ENCODE measurements at places on chromosomes 13 and 19.

- no peak for DNase-seq
Measured at GRCh38 chr13:104809483-104809882, 1726.0 kb downstream of the EFNB2 start.

DNA sequence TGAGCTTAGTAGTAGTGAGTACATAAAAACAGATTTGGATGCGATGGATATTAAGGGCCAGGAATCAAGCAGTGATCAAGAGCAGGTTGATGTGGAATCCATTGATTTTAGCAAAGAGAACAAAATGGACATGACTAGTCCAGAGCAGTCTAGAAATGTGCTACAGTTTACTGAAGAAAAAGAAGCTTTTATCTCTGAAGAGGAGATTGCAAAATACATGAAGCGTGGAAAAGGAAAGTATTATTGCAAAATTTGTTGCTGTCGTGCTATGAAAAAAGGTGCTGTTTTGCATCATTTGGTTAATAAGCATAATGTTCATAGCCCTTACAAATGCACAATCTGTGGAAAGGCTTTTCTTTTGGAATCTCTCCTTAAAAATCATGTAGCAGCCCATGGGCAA is 11.4 kb downstream of the CHAMP1 start:
- no peak for DNase-seq

DNA sequence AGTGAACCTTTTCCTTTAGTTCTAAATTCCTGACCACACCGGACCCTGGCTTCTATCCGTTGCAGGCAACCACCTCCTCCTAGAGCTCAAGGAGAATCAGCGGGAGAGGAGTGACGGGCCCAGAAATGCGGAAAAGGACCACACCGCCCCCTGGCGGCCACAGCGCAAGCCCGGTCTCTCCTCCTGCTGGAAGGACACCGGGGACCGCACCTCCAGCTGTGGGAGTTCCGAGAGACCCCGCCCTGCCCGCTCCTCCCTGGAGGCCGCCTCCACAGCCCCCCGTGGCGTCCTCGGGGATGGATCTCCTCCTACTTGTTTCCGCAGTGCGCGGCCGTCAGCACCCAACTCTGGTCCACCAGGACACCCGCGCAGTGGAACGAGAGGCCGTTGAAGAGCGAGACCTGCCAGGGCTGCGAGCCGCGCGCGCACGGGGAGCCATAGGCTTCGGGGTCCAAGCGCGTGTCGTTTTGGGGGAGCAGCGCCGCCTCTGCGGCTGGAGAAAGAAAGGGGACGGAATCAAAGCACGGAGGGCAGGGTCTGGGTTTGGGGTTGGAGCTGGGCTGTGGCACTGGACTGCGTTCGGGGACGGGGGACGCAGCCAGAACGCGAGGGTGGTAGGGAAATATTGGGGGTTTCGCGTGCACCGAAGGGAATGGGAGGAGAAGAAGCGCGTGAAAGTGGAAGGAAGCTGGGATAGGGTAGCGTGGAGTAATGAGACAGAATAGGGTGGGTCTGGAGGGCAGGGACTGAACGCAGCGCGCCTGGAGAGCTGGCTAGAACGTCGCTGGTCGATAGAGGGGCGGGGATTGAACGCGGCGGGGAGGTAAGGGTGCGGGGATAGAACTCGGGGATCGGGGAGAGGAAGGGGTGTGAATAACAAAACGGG is 2.5 kb downstream of the KLK10 start:
- peak; percentile 36 for DNase-seq

GRCh38 chr13:101695870-101696516 is 243.5 kb downstream of the ITGBL1 start:
- DNase-seq: no peak

- no peak for DNase-seq
Measured at GRCh38 chr13:40483601-40484000, 182.8 kb downstream of the FOXO1 start.

- DNase-seq: no peak
Measured at GRCh38 chr13:98976338-98976737, 1.5 kb downstream of the DOCK9 start.

- no peak for DNase-seq
Measured at GRCh38 chr19:27935669-27936068, 1277.3 kb downstream of the UQCRFS1 start.

DNA sequence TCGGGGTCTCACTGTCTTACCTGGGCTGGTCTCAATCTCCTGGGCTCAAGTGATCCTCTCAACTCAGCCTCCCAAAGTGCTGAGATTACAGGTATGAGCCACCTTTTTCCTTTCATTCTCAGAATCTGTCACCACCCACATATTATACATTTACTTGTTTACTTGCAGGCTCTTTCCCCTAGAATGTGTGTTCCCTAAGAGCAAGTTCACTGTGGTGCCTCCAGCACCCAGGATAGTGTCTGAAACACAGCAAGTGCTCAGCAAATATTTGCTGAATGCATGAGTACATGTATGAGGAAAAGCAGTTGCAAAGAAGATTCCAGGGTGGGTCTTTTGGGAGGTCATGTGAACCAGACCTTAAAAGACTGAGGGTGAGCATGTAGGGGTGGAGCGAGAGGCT is 96.8 kb downstream of the RGCC start:
- DNase-seq: no peak

GRCh38 chr19:18203408-18203862 is 407 bp downstream of the RAB3A start:
- no peak for DNase-seq

DNA sequence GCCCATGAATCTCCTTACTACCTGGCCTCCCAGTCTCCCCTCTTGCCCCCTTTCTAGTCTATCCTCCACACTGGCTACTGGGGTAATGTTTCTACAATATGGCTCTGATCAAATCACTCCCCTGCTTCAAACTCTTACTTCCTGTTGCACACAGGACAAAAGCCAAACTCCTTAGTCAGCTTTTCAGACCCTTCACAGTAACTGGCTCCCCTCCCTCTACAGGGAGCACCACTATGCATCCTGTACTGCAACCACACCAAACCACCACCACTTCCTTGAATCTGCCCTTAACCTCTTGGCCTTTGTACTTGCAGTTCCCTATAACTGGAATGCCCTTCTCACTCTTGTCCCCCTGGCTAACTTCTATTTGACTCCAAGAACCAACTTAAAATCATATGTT is 32.2 kb downstream of the DEDD2 start:
- no peak for DNase-seq

GRCh38 chr13:21997726-21998125 is 326.9 kb downstream of the FGF9 start:
- no peak for DNase-seq

- DNase-seq: no peak
Measured at GRCh38 chr19:9044449-9044848, 34.2 kb upstream of the MUC16 start.

DNA sequence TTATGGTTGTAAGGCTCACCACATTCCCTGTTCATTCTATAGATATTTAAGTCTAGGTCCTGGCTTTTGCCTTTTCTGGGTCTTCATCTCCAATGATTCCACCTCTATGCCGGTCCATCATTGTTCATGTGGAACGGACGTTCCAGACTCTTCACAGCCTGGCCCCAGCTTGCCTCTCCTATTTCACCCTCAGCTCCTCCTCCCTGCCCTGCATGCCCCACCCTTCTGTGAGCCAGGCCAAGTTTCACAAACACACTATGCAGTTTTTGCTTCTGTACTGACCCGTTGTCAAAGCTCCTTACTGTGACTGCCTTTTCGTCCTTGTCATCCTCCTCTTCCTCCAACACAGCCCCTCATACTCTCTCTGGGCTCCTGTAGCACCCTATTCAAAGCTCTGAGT is 31.3 kb downstream of the TEX26 start:
- DNase-seq: no peak

- no peak for DNase-seq
Measured at GRCh38 chr13:108574856-108575255, 54.6 kb upstream of the MYO16 start.

GRCh38 chr13:86282442-86282841 is 483.2 kb upstream of the SLITRK6 start:
- no peak for DNase-seq

GRCh38 chr19:30959011-30959410 is 390.2 kb downstream of the TSHZ3 start:
- no peak for DNase-seq

GRCh38 chr13:40583738-40584137 is 82.7 kb downstream of the FOXO1 start:
- DNase-seq: no peak

- DNase-seq: no peak
Measured at GRCh38 chr19:20038358-20039202, 725 bp downstream of the ZNF682 start.

DNA sequence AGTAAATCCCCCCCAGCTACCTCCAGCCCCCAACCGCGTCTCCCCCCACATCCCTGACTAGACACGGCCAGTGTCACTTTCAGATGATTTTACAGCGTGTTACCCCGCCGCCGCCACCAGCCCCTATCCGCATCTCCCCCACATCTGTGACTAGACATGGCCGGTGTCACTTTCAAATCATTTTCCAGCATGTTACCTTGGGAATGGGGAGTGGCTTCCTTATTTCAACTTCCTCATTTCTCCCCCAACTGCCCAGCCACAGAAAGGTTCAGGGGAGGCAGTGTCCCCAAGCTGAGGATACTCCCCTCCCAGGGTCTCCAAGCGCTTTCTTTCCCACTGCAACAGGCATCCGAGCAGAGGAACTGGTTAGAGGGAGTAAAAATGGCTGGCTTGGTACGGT is 18.4 kb downstream of the ADGRL1 start:
- DNase-seq: no peak

DNA sequence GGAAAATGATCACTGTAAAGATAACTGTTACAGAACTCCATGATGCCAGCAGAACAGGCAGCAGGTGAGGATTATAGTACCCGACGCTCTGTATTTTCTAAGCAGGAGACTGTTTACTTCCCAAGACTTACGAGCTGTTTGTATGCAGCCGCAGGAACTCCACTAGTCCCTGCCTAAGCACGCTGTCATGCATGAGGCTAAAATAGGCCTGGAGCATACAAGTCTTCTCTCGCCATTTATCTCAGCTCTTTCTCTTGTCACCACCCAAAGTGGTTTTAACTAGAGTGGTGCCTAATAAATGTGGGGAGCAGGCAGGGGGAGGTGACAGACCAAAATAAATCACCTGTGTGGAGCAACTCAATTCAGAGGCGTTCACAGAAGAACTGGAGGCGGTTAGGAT is 175.8 kb downstream of the TDRD3 start:
- no peak for DNase-seq

- no peak for DNase-seq
Measured at GRCh38 chr13:86710896-86711295, 911.7 kb upstream of the SLITRK6 start.

DNA sequence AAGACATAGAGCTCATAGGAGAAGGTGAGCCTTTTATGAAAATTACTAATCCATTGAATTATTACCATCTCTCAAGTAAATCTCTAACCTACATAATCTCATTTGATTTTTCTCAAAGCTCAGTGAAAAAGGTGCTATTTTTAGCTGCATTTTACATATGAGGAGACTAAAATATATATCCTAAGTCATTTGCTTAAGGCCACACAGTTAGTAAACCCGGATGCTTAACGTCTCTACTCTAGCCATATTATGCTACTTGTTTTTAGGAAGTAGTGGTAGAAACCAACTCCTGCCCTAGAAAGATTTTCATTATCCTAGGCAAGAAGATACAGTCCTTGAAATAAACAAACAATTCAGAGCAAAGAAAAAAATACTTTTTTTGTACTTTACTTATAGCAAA is 108.9 kb downstream of the RBM26 start:
- no peak for DNase-seq

GRCh38 chr13:104008541-104009435 is 942.6 kb upstream of the SLC10A2 start:
- no peak for DNase-seq

GRCh38 chr19:1651568-1652291 is 685 bp downstream of the TCF3 start:
- DNase-seq: no peak

DNA sequence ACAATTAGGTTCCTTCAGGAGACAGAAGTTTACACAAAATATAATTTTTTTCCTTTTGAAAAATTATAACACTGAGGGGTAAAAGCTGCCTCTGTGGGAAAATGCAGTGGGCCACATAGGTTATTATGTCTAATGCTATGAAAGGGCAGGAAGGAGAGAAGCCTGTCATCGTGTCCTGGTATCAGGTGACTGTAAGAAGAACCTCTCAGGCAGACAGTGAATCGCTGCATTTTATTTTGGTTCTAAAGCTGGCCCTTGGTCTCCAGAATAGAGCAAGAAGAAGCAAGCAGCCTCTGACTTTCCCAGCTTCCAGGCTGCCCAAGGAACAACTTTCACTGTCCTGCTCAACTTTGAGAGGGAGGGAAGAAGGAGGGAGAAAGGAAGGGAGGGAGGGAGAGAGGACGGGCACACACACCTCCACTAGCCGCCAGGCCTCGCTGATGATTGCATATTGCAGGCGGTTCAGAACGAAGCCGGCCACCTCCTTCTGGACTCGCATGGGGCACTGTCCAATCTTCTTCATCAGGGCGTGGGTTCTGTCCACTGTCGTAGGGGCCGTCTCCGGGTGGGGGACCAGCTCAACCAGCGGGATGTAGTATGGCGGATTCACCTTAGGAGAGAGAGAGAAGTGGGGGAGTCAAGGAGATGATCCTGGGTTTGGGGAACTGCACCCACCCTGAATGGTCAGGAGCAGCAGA is 93.8 kb downstream of the CRYL1 start:
- no peak for DNase-seq

DNA sequence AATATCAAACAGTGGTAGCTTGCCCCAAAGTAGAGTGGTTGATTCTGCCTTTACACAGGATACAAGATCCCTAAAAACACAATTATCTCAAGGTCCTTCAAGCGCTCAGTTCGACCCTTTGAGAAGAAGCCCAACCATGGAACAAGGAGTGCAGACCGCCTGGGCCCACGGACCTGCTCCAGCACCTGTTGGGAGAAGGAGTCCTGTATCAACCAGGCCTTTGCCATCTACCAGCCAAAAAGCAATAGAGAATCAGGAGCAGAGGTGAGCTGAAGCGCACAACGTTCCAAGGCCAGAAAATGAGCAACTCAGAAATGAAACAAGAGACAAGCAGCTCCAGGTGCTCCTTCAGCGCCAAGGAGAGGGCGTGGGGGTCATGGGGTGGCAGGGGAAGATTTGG is 6.3 kb upstream of the LILRB3 start:
- DNase-seq: no peak

- DNase-seq: no peak
Measured at GRCh38 chr19:42662712-42663111, 68.0 kb upstream of the CEACAM8 start.

DNA sequence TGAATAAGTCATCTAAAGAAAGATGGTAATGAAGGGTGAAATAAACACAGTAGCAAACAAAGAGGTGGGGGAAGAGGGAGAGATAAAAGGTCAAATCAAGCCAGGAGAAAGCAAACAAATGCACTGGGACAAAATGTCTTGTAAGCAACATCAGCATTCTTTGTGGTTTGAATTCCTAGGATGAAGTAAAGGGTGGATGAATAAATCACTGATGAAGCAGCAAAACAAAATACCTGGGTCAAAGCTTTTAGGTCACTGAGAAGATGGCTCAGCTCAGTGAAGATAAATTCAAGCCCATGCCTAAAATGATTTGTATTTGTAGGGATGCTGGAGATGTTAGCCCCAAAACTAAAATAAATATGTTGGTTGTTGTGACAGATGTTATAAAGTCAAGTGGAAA is 86.5 kb upstream of the FBXL3 start:
- no peak for DNase-seq

- no peak for DNase-seq
Measured at GRCh38 chr19:42831221-42832019, 48.1 kb downstream of the PSG1 start.
